ENCODE measurements at places on chromosomes 3 and 15. TPM values are rescaled to one million over a fixed set of nuclear protein-coding genes. Genes with fewer than 3 reads are reported as not detected.

The SLC2A2 gene
- not detected for total RNA-seq

The LEKR1 gene
- 0.55 TPM for total RNA-seq

The WDR5B gene
- total RNA-seq: 4.8 TPM

The SOX2 gene
- total RNA-seq: not detected

The C3orf85 gene
- not detected for total RNA-seq

The PFN2 gene
- total RNA-seq: 3.4 TPM

The CKMT1A gene
- total RNA-seq: not detected

The UROC1 gene
- total RNA-seq: not detected

The NR2E3 gene
- not detected for total RNA-seq

The RTP3 gene
- total RNA-seq: not detected

The IL20RB gene
- total RNA-seq: 0.71 TPM

The AMOTL2 gene
- total RNA-seq: not detected

The AHSG gene
- total RNA-seq: not detected

The RGMA gene
- total RNA-seq: 0.20 TPM

The ZBTB38 gene
- total RNA-seq: 78.6 TPM

The AADAC gene
- not detected for total RNA-seq

The LOXL1 gene
- total RNA-seq: 1.3 TPM

The RFT1 gene
- 58.5 TPM for total RNA-seq

The MED12L gene
- total RNA-seq: 1.7 TPM

The BMF gene
- total RNA-seq: 15.3 TPM

The NDN gene
- total RNA-seq: 0.77 TPM

The PSTPIP1 gene
- total RNA-seq: 127 TPM

The MANF gene
- total RNA-seq: 204 TPM
